ENCODE measurements at places on chromosomes 13 and 19.

- no peak for DNase-seq
Measured at GRCh38 chr13:38637576-38637975, 49.3 kb upstream of the FREM2 start.

DNA sequence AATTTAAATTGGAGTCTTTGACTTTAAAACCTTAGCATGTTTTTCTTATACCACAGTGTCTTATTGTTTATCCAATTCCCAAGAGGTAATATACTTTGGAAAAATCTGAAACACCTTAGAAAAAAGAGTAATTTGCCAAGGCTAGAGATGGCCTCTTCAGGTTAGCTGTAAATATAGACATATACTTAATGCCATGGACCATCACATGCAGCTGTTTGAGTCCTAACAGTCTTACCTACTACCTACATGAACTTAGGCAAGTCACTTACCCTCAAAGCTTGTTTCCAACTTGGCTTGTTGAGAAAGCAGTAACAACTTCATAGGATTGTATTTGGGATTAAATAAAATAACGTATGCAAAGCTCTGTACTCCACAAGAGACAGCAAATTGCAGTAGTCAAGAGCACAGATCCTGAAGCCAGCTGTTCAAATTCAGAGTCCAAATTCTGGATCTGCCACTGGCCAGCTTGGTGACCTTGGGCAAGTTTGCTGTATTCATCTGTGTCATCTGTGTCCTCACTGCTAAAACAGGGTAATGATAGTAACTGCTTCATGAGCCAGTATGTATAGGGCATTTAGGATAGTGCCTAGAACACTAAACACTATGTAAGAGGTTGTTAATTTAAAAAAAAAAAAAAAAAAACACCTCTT is 13.2 kb upstream of the SPART start:
- no peak for DNase-seq

- no peak for DNase-seq
Measured at GRCh38 chr13:73954808-73955207, 179.4 kb downstream of the KLF12 start.

- no peak for DNase-seq
Measured at GRCh38 chr13:42322806-42323205, 50.9 kb downstream of the AKAP11 start.

DNA sequence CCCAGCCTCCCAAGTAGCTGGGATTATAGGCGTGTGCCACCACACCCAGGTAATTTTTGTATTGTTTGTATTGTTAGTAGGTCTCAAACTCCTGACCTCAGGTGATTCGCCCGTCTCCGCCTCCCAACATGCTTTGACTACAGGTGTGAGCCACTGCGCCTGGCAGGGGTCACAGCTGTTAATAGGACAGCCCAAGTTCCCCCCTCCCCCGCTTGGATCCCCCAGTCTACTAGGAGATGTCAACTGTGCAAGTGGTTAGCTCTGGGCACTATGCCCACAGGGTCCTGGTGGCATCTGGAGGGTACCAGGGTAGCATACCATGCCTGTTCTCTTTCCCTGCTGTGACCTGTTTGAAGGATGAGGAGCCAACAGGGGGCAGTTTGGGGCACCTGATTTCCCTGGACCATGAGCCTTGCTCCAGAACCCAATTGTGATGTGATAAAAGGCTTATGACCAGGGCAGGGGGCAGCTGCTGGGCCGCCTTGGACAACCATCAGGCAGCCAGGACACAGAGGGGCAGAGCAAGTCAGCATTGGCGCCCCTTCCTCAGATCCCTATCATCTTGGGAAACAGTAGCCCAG is at the start of gene TSPAN16:
TSPAN16 (plus strand) TSS at position 496 of the 581 bp plus-strand sequence. CDS start 138 bp downstream, outside the sequence.
- no peak for DNase-seq

DNA sequence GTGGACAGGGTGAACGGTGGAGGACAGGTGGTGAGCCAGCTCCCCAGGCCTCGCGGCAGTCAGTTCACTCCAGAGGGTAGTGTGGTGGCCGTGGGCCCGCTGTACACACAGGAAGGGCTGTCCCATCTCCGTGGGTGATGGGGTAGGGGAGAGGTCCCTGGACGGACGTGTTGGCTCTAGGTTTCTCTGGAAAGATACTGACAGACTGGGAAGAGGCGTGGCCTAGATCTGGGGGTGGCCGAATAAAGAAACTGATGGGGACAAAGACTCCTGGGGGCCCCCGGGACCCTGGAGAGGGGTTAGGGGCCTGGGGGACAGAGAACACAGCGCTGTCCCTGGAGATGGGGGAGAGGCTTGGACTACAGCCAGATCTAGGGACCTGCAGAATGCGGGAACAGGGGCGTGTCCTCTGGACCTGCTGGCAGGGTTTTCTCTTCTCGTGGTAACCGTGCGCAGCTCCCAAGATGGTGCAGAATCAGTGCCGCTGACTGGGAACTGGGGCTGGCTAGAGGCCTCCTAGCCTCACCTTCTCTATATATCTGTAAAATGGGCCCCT is 4.0 kb upstream of the PRAM1 start:
- DNase-seq = no peak

Data from activated CD8-positive, alpha-beta memory T cell treated with anti-CD3 and anti-CD28 coated beads for 4 hours (primary cell).